ENCODE measurements at places on chromosomes 7 and 10.

- no peak for DNase-seq
Measured at GRCh38 chr7:81414411-81414810, 355.4 kb downstream of the HGF start.

DNA sequence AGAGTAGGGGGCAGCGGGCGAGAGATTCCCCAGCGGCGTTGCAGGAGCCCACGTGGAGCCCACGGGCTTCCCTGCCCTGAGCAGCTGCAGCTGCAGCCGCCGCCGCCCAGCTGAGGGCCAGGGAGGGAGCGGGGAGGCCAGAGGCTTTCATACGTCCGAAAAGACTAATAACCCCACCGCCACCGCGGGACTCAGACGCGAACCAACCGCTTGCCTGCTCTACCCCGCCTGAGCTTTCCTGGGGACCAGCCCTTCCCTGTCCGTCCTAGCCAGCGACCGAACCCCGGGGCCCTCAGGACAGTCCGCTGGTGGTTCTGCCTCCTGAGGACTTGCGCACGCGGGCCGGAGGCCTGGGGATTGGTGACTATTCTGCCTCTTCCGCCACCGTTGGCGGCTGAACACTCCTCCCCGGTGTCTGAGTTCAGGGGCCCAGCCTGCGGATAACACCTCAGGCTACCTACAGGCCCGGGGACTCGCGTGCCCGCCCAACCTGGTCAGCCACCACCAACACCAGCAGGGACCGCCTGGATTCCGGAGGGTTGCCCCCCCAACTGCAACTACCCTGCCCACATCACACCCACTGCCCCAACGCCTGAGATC lies 18.4 kb downstream of the IFT22 start:
- no peak for DNase-seq

GRCh38 chr10:120987359-120987758 lies 136.2 kb downstream of the WDR11 start:
- no peak for DNase-seq

GRCh38 chr10:113053881-113054280 lies 103.8 kb downstream of the TCF7L2 start:
- DNase-seq = no peak

DNA sequence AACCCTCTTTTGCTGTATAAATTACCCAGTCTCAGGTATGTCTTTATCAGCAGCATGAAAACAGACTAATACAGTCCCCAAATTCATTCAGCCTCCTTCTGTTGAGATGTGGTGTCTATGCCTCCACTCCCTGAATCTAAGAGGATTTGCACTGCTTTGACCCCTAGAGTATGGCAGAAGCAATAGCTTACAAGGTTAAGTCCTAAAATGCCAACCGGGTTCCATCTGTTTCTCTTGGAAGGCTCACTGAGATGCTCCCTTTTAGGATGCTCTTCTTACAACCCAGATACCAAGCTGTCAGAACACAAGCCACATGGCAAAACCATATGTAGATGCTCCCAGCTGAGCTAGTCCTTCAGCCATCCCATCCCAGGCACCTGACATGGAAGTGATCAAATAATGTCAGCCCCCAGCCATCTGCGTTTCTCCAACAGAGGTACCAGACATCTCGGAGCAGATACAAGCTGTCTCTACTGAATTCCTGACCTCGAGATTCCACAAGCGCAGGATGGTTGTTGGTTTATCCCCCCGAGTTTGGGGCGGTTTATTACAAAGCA lies 20.2 kb downstream of the CALN1 start:
- DNase-seq = no peak

GRCh38 chr7:131188367-131189339 lies 139.0 kb upstream of the MKLN1 start:
- DNase-seq = peak; percentile 22

GRCh38 chr7:22654831-22655230 lies 72.2 kb upstream of the IL6 start:
- no peak for DNase-seq

Data from stimulated activated CD4-positive, alpha-beta T cell treated with anti-CD3 and anti-CD28 coated beads, Interleukin-4, amount 100 ng/mL, for 4 hours (primary cell).